ENCODE measurements at places on chromosomes 6 and 20. TPM values are rescaled to one million over a fixed set of nuclear protein-coding genes. Genes with fewer than 3 reads are reported as not detected.

The WFDC10B gene
- not detected for total RNA-seq

The ZBTB46 gene
- 55.1 TPM for total RNA-seq

DNA sequence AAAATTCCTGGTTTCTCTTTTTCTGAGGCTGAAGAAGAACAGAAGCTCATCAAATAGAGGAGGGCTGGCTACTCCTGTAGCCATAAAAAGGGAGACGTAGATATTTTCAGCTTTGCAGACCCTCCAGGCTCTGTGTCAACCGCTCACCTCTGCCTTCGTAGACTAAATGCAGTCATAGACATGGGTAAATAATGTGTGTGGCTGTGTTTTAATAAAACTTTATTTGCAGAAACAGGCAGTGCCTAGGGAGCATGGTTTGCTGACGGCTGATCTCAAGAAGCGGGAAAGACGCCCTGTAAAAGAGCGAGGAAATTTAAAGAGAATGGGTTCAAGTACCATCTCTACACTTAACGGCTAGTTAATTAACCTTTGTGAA, 171.8 kb downstream of the BCAS1 start:
- H3K27ac ChIP-seq, result no peak overlapping the region
- H3K4me1 ChIP-seq, result no peaks in the 10 kb centered on the region
- H3K36me3 ChIP-seq, result no peaks in the 10 kb centered on the region
- H3K4me3 ChIP-seq, result no peak overlapping the region
- no peaks in the 10 kb centered on the region for H3K27me3 ChIP-seq

The STX7 gene
- total RNA-seq, result 44.0 TPM

- no peaks in the 10 kb centered on the region for H3K36me3 ChIP-seq
- no peak overlapping the region for H3K27ac ChIP-seq
- no peak overlapping the region for H3K4me3 ChIP-seq
- peaks cover 2% of the 10 kb centered on the region for H3K27me3 ChIP-seq
These were observed 258.9 kb downstream of the GJA1 start for GRCh38 chr6:121694389-121694788.

- DNase-seq, result no peak
- no peak overlapping the region for H3K4me3 ChIP-seq
- H3K36me3 ChIP-seq, result no peaks in the 10 kb centered on the region
- no peak overlapping the region for H3K27ac ChIP-seq
- H3K27me3 ChIP-seq, result no peaks in the 10 kb centered on the region
These were observed 72.3 kb upstream of the NCOA3 start for GRCh38 chr20:47429409-47429808.

GRCh38 chr6:3484946-3485345, 28.1 kb upstream of the SLC22A23 start:
- H3K4me1 ChIP-seq, result no peaks in the 10 kb centered on the region
- no peaks in the 10 kb centered on the region for H3K27me3 ChIP-seq
- no peak overlapping the region for H3K4me3 ChIP-seq
- no peak overlapping the region for H3K27ac ChIP-seq
- DNase-seq, result no peak
